ENCODE measurements at places on chromosomes 2 and 18.

DNA sequence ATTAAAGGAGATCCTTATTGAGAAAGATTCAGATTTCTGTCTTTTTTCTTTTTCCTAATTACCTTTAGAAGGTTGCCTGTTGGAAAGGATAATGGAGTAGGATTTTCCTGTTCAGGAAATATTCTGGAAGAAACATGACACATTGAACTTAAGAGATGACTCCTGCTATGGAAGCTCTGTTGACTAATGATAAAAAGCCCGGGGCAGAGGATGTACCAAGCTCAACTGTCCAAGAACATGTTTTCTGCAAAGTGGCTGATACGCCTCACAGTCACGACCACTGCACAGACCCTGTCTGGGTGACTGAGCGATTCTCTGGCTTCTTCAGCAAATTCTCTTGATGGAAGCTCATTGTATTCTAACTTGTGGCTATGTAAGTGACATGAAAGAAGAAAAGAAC is 86.2 kb upstream of the THOC1 start:
- DNase-seq: no peak

DNA sequence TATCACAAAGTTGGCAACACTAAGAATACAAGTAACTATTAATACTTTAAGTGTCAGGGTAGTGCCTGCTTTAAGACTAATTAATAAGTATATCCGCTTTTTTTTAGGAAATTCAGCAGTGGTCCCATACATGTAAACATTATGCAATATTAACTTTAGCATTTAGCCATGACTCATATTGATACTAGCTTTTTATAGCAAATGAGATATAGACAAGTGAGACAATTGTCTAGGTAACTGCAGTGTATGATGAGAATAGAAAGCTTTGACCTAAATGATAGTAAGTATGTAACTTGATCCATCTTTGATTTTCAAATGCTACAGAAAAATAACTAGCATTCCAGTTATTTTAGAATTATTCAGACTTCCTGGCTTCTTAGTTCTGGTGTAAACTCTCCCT is 27.4 kb upstream of the VRK2 start:
- DNase-seq: no peak

- no peak for DNase-seq
Observed at GRCh38 chr2:166361351-166362153, 14.2 kb downstream of the SCN9A start.

GRCh38 chr18:45464619-45465018 is 150.7 kb upstream of the SLC14A2 start:
- no peak for DNase-seq

DNA sequence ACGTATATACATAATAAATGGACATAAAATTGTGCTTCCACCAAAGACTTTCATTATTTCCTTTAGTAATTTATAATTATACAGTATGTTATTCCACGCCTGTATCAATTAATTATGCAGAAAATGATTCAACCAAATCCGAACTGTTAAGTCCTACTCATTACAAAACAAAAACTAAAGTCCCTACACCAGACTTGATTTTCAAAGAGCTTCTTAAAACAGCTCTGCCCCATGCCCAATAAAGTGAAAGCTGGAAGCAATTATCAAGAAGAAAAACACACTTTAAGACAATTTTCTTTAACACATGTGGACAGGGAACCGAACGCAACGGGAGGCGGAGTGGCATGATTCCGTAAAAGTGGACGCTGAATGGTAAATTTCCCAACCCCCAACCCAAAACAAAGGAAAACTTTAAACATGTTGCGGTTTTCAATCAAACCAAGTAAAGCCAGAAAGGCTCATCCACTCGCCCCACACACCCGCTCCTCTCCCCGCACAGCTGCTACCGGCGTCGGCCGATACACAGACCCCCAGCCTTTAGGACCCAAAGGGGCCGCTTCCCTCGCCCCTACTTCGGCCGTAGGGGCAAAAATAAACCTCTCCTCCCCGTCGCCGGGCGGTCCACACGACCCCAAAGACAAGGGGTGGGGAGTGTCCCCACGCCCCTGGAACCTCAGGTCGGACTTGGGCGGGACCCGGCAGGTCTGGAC is 705 bp downstream of the YES1 start:
- no peak for DNase-seq

- DNase-seq: no peak
Observed at GRCh38 chr2:214542866-214543265, 132.0 kb downstream of the VWC2L start.
